ENCODE measurements at places on chromosomes 4 and X. TPM values are rescaled to one million over a fixed set of nuclear protein-coding genes. Genes with fewer than 3 reads are reported as not detected.

GRCh38 chr4:102687982-102688433 lies 72.8 kb downstream of the MANBA start:
- DNase-seq: no peak

DNA sequence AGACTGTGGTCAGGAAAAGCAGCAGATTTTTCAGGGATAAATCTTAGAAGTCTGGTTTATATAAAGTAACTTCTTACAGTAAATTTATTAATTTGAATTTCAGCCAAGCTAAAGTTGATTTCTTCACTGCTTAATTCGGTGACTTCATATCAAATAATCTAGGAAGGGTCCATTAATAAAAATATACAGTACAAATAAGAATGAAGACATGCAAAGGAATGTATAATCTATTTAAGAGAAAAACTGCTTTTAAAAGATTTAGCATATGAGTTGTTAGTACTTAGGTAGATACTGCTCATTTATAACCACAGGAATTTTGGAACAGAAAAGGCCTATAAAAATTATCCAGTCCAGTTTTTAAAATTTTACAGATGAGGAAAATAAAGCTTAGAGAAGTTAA lies 177.1 kb downstream of the DLG3 start:
- no peak for DNase-seq

The GAB1 gene
- 48.0 TPM for polyA plus RNA-seq

- DNase-seq: no peak
Observed at GRCh38 chrX:23802431-23802830, 19.5 kb downstream of the SAT1 start.

The CCDC110 gene
- 2.4 TPM for polyA plus RNA-seq

DNA sequence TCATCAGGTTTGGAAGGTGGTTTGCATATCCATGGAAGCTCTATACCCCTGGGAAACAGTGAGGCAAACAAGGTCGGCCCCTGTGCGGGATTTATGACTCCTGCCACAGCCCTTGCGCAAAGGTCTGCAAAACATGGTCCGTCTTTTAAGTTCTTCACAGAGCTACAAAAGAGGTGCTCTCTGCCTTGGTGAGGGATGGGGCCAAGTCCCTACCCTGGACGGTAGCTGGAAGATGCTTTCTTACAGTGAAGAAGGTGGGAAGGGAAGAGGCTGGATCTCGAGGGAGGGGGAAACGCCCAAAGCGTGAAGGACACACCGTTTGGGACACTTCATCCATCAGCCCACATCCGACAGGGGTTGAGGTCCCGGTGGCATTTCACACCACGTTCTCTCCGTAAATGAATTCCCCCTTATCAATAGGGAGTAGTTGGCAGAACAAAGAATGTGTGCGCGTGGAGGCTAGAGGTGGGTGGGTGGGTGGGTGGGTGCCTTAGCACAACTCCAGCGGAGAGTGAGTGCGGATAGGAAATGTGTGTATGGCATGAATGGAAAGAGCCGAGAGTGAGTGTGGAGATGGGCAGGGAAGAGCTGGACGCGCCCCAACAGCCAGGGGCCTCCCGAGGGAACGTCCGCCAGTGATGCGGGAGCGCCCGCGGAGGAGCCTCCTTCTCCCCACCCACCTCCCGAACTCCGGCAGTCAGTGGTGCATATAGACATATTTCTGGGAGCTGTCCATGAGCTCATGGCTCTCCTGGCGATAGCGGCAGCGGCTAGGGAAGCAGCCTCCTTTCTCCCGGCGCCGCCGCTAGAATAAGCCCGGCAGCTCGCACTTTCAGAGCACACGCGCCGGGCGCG lies 68.3 kb downstream of the LARP7 start:
- DNase-seq: peak; percentile 64

GRCh38 chr4:165684177-165684805 lies 188.7 kb upstream of the TLL1 start:
- no peak for DNase-seq

DNA sequence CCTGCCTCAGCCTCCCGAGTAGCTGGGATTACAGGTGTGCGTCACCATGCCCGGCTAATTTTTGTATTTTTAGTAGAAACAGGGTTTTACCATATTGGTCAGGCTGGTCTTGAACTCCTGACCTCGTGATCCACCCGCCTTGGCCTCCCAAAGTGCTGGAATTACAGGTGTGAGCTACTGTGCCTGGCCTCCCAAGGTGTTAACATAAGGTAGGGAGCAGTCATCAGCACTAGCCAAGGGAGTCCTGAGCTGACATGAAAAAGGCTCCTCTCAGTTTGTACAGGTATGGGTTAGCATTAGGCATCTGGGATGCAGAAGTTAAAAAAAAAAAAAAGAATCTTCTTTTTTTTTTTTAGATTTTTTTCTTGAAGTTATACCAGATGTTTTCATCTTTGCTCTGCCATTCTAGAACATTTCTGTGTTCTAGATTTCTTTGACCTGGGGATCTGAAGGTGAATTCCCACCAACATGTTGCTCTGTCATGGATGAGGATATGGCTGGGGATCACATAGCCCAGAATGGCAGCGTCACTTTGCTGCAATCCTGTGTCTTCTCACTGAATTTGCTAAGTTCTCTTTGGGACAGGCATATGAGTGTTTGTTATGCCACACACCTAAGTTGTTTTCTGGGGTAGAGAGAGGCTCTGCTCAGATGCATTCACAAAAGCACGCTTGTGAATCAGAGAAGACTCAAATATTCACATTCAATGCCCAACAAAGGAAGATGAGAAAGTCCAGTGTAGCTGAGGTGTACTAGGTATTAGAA lies 24.4 kb upstream of the PLA2G12A start:
- no peak for DNase-seq

DNA sequence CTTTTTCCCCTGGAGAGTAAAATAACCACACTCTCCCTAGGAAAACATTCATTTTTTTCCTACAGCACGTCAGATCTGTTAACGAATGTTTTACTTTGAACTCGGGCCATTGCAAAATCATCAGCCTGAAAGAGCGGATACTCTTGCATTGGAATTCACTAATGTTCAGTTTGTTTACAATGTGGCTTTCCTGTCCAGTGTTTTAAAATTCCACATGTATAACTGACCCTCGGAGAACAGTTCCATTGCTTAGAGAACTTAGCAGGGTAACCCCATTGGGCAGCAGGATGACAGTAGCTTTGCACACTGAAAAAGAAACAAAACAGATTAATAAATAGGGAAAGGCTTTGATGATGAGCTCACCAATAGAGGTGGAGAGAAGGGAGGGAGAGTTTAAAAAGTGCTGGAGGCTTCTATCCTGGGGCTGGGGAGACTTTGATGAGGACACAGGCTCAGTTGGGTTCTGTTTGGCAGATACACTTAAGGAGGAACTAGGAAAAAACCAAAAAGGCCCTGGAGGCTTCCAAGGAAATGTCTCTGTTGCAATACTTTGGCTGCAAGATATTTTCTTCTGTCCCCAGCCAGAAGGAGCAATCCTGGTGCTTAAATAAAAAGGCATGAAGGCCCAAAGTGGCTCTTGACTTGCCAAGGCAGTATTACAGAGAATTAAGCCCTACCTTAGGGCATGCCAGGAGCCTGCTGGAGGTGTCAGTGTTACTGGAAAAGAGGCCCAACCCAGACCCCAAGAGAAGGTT lies 143.1 kb downstream of the ARSF start:
- no peak for DNase-seq

GRCh38 chrX:18394477-18394876 lies 30.9 kb upstream of the CDKL5 start:
- DNase-seq: no peak

DNA sequence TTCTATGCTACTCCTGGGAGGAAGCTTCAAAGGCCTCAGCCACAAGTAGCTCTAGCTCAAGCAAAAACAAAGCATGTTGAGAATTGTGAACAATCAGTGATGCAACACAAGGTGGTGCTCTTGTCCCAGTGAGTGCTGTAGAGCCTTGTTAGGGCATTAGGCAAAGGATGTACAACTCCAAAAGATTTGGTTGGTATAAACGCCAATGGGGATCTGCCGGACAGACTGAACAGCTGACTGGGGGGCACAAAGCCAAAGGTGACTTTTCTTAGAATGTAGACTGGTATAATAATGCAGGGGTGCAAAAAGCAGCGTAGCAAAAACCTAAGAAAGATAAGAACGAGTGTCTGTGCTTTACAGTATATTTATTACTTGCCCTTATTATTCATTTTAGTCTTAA lies 62.6 kb upstream of the ALB start:
- DNase-seq: peak; percentile 22

DNA sequence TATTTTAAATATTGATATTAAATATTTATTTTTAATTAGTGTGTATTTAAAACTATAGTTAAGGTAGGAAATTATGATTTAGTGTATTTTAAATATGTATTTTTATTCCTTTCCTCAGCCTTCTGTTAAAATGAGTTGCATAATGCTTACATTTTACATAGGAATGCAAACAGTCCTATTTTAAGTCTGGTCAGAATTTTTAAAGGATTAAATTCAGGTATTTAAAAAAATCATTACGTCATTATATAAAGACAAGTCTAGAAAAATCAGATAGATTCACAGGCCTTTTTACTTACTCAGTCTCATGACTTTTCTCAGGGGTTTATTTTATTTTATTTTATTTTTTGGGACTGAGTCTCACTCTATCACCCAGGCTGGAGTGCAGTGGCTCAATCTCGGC lies 50.4 kb upstream of the RPA4 start:
- DNase-seq: no peak

The ZNF711 gene
- polyA plus RNA-seq: 65.9 TPM

- DNase-seq: no peak
Observed at GRCh38 chr4:175590205-175590604, 221.9 kb downstream of the GPM6A start.

- no peak for DNase-seq
Observed at GRCh38 chr4:2637956-2638552, 101.6 kb downstream of the FAM193A start.

The HERC5 gene
- 3.9 TPM for polyA plus RNA-seq

DNA sequence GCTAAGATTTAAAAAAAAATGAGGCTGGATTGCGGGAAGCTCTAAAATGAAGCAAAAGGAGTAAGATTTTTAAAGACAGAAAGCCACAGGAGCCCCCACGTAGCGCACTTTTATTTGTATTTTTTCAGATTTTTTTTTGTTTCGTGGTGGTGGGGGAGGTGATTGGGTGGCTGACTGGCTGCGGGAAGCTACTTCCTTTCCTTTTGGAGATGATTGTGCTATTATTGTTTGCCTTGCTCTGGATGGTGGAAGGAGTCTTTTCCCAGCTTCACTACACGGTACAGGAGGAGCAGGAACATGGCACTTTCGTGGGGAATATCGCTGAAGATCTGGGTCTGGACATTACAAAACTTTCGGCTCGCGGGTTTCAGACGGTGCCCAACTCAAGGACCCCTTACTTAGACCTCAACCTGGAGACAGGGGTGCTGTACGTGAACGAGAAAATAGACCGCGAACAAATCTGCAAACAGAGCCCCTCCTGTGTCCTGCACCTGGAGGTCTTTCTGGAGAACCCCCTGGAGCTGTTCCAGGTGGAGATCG lies 908 bp downstream of the PCDH10 start:
- no peak for DNase-seq

DNA sequence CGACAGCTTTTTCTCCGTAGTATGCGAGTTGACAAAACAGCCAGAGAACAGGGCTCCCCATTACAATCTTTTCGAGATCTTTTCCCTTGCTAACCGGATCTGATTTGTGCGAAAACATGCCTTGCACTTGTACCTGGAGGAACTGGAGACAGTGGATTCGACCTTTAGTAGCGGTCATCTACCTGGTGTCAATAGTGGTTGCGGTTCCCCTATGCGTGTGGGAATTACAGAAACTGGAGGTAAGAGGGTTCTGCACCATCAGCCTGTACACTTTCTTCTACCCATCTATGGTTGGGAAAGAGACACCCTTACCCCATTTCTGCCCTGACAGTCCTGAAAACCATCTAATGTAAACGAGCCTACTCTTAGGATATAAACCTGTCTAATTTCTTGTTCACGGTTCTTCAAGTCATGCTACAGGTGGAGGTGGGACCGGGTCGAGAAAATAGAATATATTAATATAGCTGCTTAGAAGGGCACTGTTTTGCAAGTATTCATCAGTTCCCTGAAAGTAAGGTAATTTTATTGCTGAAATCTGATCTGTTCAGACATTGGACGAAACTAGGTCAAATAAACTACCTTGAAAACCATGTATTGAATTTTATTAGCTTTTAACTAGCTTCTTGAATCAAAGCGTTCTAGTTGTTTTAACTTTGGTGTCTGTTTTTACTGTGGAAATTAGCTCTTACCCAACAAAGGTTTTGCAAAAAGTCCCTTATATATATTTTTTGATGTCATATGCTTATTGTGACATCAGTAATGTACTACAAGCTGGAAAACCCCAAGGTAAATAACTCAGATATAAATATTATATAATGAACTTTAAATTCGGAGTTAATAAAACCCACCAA lies 869 bp downstream of the TMEM184C start:
- DNase-seq: no peak

GRCh38 chr4:179709961-179710624 lies 2267.9 kb upstream of the AGA start:
- DNase-seq: no peak

DNA sequence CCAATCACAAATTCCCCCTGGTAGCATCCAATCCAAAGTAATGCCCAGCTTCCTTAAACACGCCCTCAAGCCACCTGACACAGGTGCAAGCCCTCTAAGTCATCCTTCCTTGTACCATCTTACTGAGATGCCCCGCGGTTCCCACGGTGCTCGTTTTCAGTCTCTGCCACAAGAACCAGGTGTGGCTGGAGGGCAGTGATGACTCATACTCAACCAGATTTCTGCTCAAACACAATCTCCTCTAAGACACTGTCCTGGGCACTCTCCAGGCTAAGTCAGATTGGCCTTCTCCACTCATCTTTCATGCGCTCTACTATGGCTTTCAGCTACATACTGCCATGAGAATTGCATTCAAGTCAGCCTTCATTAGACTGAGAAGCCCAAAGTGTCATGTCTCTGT lies 3.5 kb downstream of the SH3KBP1 start:
- no peak for DNase-seq

- no peak for DNase-seq
Observed at GRCh38 chr4:92381616-92382015, 77.8 kb downstream of the GRID2 start.

- DNase-seq: no peak
Observed at GRCh38 chr4:158811704-158812103, 42.9 kb downstream of the FNIP2 start.

The GPR173 gene
- polyA plus RNA-seq: 28.1 TPM

- DNase-seq: no peak
Observed at GRCh38 chr4:104524026-104524425, 29.3 kb upstream of the CXXC4 start.

- no peak for DNase-seq
Observed at GRCh38 chr4:41329361-41329760, 72.6 kb downstream of the UCHL1 start.

- DNase-seq: no peak
Observed at GRCh38 chrX:48531358-48531959, 8.1 kb upstream of the TBC1D25 start.

The S100P gene
- polyA plus RNA-seq: 17.4 TPM

The LONRF3 gene
- polyA plus RNA-seq: 0.77 TPM

DNA sequence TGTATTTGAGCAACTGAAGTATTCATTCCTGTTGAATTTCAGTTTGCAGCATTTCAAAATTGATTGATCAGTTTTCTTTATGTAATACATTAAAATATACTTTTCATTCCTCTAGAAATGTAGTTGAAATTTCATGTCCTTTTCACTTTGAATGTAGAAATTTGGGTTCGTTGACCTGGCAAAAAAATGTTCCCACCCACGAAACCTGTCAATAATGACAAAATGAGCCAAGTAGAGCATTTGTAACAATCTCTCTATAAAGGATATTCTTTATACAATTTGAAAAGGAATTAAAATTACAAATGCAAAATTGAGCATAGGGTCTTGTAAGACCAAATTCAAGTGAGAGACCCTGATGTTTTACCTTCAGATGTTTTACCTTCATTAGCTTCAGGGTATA lies 283.9 kb downstream of the ANKRD50 start:
- no peak for DNase-seq

The SMR3B gene
- polyA plus RNA-seq: not detected

The NPFFR2 gene
- 1.9 TPM for polyA plus RNA-seq

GRCh38 chrX:54758114-54759055 lies 39.7 kb downstream of the ITIH6 start:
- no peak for DNase-seq

All from renal pelvis (tissue), 12 donors.